ENCODE measurements at places on chromosomes 4 and X.

DNA sequence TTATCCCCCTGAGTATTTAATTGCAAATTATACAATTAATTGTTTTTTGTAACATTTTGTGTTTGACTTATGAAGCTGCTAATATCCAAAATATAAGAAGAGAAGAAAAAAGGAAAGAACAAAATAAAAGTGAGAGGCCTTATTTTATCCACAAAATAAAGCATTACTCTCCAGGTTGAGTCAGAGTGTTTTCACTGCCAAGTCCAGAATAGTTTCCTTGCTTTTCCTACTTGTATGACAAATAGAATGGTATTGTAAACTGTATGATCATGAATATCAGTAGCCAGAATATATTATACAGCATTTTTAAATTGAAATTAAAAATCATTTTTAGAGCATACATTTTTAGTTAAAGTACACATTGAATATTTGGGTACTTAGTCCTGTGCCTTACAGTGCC lies 237.8 kb downstream of the NDST4 start:
- no peak for DNase-seq

- no peak for DNase-seq
Measured at GRCh38 chr4:165994701-165995100, 121.7 kb downstream of the TLL1 start.

DNA sequence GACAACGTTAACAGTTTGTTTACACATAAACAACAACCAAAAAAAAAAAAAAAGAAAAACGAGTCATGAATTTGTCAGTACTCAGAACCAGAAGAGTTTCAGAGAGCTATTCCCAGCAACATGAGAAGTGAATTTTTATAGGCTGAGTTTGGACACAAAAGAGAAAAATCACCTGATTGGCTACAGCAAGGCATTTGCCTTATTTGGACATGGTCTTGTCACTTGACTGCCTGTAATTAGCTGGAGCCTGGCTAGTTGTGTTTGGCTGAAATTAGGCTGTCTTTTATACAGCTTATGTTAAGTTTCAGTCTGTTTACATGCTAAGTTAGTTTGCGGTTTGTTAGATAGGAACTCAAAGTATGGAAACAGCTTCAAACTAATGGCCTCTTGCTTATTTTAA lies 880 bp upstream of the TEX13A start:
- DNase-seq = no peak

- no peak for DNase-seq
Measured at GRCh38 chrX:134933248-134933647, 57.5 kb upstream of the SMIM10 start.

GRCh38 chr4:76511947-76512346 lies 76.9 kb downstream of the SHROOM3 start:
- DNase-seq = no peak

- no peak for DNase-seq
Measured at GRCh38 chrX:110397904-110398303, 39.3 kb downstream of the RTL9 start.

GRCh38 chr4:18815081-18815778 lies 793.7 kb upstream of the LCORL start:
- DNase-seq = no peak

DNA sequence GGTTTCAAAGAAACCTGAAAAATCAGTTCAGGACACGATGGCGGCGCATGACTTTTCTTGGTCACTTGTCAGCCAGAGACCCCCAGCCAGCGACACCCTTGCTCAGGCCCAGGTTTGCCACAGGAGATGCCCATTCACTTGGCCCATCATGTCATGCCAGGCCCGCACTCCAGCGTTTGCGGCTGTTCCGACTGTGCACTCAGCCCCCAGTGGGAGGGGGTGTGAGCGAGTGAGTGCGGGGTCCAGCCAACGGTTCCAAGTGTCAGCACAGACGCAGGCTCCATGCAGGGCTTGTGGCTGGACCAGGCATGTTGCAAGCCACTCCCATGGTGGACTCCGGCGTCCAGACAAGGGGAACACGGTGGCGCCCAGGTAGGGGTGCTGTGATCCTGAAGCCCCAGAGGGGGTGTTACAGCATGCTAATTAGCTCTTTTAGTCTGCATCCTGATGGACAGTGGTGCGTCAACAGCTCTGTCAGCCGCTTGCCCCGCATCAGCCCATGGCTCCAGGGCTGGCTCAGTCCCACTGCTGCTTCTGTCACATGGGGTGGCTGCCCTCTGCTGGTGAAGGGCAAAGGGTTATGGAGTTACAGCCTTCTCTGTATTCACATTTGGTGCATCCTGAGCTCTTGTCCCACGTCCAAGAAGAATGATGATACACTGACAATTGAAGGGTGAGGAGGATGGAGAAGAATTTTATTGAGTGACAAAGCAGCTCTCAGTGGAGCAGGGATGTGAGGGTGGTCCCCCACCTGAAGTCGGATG lies 3.7 kb upstream of the MAEA start:
- DNase-seq = no peak

Measured in activated CD4-positive, CD25-positive, alpha-beta regulatory T cell (primary cell).